Metanephros (tissue), 2 donors: ENCODE measurements at places on chromosomes 11 and 22. TPM values are rescaled to one million over a fixed set of nuclear protein-coding genes. Genes with fewer than 3 reads are reported as not detected.

RTCB gene
- 56.6 TPM for total RNA-seq

PLEKHA7 gene
- 38.4 TPM for total RNA-seq

LRRC56 gene
- total RNA-seq: 1.8 TPM

TENM4 gene
- 90.9 TPM for total RNA-seq

PIWIL4 gene
- total RNA-seq: 5.1 TPM

ELMOD1 gene
- total RNA-seq: 1.1 TPM

ACCS gene
- 49.2 TPM for total RNA-seq

SYCE3 gene
- total RNA-seq: 0.58 TPM

CNTN5 gene
- total RNA-seq: 32.9 TPM

MRGPRX3 gene
- not detected for total RNA-seq
